CD4-positive, alpha-beta T cell treated with Interferon alpha-2 for 1 hour (primary cell): ENCODE measurements at places on chromosomes 3 and 15.

- no peak for DNase-seq
Measured at GRCh38 chr3:159786489-159787177, 202.0 kb upstream of the IL12A start.

- no peak for DNase-seq
Measured at GRCh38 chr3:67551361-67552016, 102.9 kb downstream of the SUCLG2 start.

GRCh38 chr3:15520185-15520584, 1.3 kb downstream of the COLQ start:
- DNase-seq, result peak; percentile 26

GRCh38 chr3:139281522-139282196, 62.2 kb upstream of the MRPS22 start:
- DNase-seq, result no peak

DNA sequence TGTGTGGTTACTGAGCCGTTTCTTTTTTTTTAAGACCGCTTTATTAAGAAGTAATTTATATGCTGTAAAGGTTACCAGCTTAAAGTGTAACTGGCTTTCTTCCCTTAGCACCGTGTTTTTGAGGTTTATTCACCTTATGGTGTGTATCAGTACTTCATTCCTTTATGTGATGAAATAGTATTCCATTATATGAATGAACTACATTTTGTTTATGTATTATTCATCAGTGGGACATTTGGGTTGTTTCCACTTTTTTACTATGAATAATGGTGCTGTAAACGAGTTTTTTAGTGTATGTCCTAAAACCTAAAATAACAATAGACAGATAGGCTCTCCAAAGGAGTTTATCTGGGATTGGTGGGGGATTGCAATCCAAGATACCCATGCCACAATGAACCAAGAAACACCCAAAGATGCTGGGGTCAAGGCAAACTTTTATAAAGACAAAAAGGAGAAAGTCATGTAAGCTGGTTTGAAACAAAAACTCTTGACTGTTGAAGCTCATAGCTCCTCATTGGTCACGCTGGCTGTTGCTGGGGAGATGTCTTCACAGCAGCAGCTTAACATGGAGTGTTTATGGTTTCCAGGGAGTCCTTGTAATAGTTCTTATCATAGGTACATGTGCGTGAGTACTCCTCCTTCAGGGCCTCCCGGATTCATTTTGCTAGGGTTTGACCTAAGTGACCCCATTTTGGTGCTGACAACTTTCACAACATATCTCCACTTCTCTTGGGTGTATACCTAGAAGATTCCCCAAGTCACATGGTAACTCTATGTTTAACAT, 16.0 kb downstream of the TM2D3 start:
- no peak for DNase-seq

DNA sequence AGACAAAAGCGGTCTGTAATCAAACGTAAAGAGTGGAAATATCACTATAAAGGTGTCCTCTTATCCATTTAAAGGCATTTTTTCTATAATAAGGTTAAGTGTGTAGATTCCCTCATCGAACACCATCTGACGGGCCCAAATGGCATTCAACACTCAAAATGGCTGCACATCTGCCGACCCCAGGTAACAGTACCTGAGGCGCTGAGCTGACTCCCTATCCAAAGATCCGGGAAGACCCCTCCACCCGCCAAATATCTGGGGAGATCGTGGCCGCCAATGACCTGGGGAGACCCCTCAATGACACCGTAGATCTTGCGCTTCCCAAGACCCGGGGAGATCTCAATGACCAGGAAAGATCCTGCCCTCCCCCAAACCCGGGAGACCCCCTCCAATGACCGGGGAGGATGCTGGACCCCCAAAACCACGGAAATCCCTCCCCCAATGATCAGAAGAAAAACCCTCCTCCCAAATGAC, 476 bp downstream of the IP6K2 start:
- DNase-seq, result peak; percentile 11

- peak; percentile 48 for DNase-seq
Measured at GRCh38 chr15:73982222-73982962, 9.7 kb downstream of the STOML1 start.

- no peak for DNase-seq
Measured at GRCh38 chr3:17775073-17775472, 32.6 kb upstream of the TBC1D5 start.

DNA sequence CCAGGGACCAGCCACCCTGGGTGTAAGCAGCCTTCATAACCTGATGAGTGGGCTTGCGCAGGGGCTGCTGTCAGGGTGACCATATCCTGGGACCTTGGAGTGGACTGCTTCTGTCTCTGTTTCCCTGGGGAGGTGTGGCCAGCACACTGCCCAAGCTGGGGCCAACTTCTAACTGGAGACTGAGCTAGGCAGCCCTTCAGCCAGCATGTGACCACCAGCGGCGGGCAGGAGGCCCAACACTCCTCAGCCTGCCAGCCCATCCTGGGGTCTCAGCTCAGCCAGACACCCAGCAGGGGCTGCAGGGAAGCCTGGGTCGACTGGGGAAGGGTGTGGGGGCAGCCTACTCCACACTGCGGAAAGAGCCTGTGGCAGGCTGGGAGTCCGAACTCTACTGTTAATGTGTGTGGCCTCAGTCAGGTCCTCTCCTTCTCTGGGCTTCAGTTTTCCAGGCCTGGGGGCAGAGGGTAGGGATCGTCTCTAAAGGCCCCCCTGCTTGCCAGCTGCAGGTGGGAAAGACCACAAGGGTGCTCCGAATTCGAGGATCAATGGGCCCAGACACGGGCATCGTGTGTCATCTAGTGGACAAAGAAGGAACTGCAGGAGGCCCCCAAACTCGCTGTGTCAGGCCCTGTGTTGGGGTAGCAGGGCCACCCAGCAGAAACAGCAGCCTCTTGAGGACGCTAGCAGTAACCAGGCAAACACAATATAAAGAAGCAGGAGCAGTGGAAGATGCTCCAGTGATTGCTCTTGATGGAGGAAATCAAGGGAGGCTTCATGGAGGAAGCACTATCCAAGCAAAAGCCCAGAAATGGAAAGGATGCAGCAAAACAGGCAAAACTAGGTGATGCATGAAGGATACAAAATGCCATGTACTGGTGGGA, 2.0 kb upstream of the SEMA3G start:
- peak; percentile 83 for DNase-seq

- DNase-seq, result no peak
Measured at GRCh38 chr15:99546441-99547100, 19.2 kb upstream of the MEF2A start.

DNA sequence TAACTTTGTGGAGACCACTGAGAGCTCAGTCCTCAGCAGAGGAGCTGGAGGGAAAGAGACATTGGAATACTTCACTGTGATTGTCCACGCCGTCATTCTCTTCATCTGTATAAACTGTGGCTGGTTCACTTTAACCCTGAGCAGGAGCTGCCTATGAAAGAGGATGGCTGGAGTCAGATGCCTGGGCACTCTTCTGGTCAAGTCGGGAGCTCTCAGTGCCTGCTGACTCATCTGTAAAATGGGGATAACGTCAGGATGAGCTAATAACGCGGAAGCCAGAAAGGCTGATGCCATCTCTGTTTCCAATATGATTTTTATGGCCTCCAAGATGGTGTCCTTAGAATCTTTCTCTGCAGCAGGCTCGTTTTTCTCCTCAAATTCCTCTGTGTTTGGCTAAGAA, 51.6 kb upstream of the MRPS22 start:
- DNase-seq, result no peak

GRCh38 chr3:95449841-95450240, 1364.6 kb upstream of the EPHA6 start:
- DNase-seq, result no peak

GRCh38 chr3:99108508-99108907, 207.0 kb upstream of the DCBLD2 start:
- DNase-seq, result no peak

DNA sequence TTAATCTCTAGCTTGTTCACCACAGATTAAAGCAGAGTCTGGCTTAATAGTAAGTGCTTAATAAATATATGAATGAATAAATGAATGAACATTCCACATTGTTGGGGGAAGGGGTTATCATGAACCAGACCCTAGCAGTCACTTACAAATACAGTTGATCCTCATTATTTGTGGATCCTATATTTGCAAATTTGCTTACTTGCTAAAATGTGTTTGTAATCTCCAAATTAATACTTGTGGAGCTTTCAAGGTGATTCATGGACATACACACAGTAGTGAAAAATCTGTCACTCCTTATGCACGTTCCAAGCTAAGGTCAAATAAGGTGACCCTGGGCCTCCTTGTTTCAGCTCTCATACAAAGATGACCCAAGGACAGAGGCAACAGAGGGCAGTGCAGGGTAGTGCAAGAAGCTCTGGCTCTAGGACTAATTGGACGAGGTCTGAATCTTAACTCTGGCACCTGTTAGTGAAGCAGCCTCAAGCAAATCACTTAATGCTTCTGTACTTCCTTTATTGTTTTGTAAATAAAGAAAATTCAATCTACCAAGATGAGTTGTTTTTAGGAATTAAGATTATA, 112.8 kb upstream of the C2CD4B start:
- DNase-seq, result no peak

- peak; percentile 9 for DNase-seq
Measured at GRCh38 chr3:141544697-141545096, 57.9 kb downstream of the RASA2 start.
